B cell (primary cell): ENCODE measurements at places on chromosomes 16 and 17.

GRCh38 chr16:48124266-48124665, 31.5 kb downstream of the ABCC12 start:
- DNase-seq: no peak

DNA sequence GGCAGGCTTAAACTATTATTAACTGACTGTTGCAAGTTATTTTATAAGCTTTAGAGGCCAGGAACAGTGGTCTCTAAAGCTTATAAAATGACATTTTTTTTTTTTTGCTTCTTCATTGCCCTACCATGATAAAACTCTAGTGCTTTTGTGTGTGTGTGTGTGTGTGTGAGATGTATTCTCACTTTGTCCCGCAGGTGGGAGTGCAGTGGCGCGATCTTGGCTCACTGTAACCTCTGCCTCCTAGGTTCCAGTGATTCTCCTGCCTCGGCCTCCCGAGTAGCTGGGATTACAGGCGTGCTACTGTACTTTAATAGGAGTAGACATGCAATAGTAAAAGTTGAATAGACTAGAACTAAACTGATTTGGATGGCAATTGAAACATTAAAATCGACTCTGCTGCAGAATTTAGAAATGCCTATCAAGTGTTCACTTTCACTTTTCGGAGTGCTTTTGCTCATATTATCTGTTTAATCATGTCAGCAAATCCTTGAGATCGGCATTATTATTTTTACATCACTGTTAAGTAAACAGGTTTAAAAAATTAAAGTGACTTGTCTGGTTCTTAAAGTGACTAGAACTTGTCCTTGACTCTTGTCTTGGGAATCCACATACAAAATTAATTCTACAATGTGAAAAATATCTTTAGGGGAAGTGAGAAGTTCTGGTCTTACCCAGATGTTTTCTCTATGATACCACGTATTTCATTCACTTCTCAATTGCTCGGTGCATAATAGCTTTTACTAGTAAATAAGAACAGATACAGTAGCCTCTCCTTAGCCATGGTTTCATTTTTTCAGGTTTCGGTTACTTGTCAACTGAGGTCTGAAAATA, 8.4 kb upstream of the PCTP start:
- DNase-seq: no peak

GRCh38 chr17:17915183-17915582, 57.0 kb downstream of the TOM1L2 start:
- no peak for DNase-seq

GRCh38 chr17:75473246-75473645, 16.8 kb downstream of the TMEM94 start:
- no peak for DNase-seq
